ENCODE measurements at places on chromosomes 12 and 14. TPM values are rescaled to one million over a fixed set of nuclear protein-coding genes. Genes with fewer than 3 reads are reported as not detected.
A peak's percentile ranks its signal among the peaks of the same experiment; 100 is the strongest.

DNA sequence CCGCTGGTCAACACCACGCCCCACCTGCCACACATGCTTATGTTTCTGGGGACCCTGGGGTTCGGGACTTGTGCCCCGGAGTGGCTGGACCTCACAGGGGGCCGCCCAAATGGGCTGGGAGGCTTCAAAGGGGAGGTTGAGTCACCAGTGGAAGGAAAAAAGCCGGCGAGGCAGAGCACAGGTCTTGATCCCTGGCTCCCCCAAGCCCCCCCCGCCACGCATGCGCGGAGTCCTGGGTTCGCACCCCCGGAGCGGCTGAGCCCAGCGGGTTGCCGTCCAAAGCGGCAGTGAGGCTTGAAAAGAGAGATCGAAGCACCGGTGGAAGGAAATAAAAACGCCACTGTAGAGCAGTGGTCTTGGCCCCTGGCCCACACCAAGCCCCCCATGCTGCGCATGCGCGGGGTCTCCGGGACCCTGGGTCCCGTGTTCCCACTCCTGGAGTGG lies 313.5 kb downstream of the ALG10 start:
- DNase-seq: no peak

DNA sequence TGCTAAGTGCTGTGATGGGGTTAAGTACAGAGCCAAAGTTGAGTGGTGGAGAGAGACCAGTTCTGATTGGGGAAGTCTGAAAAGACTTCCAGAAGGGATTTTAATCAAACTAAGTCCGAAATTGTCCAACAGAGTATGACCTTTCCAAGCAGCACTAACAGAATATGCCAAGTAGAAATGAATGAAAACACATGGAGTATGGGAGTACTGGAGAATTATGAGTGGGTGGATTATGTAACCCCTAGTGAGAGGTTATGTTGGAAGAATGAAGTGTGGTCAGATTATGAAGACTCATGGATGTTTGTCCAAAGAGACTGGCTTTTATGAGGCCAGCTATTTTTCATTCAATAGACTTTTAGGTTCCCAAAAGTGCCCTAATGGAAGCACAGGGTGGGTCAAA lies 94.0 kb upstream of the PLEKHA5 start:
- DNase-seq: peak; percentile 52

- no peak for DNase-seq
Measured at GRCh38 chr12:84270470-84271140, 642.0 kb downstream of the SLC6A15 start.

DNA sequence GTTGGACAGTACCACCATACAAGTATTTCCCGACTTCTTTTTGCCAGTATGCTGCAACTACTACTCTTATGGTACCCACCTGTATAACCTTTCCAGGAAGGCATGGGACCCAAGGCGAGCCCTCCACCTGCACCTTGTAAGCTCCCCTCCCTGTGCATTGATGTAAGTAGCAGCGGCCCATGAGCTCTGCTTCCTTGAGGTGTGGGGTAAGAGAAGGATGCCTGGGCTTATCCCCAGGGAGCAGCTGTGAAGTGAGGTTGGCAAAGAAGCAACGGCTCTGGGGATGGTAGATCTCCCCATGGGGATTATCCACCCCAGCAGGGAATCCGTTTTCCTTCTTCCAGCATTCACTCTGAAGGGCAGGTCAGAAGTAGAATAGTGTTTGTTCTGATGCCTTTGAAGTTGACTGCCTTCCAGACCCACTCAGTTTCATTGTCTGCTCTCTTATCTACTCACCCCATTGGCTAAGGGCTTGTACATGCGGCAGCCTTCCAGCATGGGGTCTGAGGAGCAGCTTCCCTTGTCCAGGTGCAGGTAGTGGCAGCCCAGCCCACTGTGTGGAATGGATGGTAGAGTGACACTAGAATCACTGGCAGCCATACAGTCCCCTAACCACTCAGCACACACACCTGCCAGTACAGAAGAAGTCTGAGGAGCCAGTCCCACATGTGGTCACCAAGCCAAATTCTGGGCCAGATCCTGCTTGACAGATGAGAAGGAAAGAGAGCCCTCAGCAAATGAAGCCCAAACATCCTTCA lies 3.4 kb downstream of the CIROP start:
- DNase-seq: no peak

The CLEC1B gene
- polyA plus RNA-seq: not detected

The DNAJC22 gene
- polyA plus RNA-seq: 4.3 TPM

DNA sequence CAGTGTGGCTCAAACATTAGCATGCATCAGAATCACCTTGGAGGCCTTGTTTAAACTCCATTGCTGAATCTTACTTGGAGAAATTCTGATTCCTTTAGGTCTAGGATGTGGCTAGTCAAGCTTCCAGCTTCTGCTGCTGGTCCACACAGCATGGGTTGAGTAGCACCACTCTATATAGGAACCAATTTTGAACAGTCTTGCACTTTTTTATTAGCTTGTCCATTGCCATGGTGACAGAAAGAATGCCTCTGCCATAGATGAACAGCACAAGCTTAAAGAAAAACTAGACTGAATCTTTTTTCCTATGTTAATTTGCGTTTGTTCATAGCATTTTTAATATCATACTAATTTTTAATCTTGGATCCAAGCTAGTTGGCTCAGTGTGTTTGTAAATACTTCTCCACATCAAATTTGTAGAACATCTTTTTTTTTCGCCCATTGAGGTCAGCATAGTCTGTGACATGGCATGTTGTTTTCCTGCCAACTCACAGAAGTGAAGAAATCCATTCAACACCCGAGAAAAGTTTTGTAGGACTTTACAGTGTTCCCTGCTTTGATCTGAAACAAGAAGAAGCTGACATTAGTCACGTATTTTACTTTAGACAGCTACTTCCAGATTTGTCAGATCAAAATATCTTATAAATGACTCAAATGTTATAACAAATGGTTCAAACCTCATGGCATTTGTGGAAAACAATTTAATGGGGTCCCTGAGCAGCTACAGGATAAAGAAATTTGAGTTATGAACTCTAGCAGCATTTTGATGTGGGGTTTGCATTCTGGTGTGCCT lies 438.8 kb downstream of the EGLN3 start:
- DNase-seq: peak; percentile 16

The GPRC5D gene
- polyA plus RNA-seq: not detected

The KRT6B gene
- polyA plus RNA-seq: not detected

- no peak for DNase-seq
Measured at GRCh38 chr12:66971816-66972215, 292.9 kb upstream of the GRIP1 start.

DNA sequence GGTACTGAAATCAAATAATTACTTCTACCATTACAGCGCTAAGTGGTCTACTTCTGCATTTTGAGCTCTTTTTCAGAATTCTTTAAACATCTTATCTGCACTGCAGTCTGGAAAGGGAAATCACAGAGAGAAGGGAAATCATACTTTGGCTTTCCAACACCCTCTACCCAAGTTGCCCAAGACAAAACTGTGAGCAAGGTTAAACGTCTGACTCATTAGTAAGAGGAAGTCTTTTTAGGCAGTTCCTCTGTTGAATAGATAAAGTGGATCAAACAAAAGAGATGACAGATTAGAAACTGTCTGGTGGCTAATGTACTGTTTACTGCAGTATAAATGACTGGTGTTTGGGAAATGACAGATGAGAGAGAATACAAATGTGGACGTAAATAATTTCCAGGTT lies 858.1 kb downstream of the NRXN3 start:
- no peak for DNase-seq

DNA sequence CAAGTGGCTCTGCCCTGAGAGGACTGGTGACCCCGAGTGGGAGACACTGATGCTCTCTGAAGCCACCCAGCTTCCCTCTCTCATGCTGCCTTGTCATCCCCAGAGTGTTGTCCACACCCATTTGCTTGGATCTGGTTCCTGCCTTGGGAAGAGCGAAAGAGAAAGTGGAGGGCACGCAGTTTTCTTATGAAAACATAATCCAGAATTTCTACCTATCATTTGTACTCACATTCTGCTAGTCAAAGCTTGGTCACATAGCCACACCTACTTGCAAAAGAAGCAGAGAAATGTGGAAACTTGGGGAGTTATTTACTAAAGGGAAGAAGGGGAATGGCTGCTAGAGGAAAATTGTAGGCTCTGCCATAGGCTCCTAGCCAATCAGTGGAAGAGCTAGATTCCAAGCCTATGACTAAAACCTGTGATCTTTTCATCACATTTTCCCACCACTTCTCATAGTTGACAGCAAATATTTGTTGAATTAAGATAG lies 326.3 kb downstream of the ZFP36L1 start:
- DNase-seq: peak; percentile 62

- DNase-seq: no peak
Measured at GRCh38 chr14:43735932-43736331, 771.2 kb downstream of the FSCB start.

Data from BJ (cell line).